ENCODE measurements at places on chromosomes 1 and 21.

DNA sequence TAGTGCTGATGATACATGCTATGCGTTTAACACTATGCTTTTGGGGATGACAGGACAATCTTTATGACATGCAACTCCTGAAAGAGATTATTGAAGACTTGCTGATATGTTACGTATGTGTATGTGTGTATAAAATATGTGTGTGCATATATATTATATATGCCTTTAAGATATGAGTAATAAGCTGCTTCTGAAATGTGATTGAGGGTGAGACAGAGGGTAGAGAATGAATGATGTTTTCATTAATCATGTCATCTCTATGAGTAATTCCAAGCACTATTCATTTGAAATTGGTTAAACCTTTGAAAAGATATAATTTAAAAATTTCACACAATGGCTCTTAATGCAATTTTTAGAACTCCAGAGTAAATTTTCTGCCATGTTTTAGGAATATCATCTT is 5.8 kb downstream of the BCL9 start:
- DNase-seq, result no peak

- DNase-seq, result no peak
Observed at GRCh38 chr1:39346872-39347271, 142.4 kb downstream of the MACF1 start.

GRCh38 chr1:76419603-76420002 is 345.1 kb downstream of the ST6GALNAC3 start:
- DNase-seq, result no peak

GRCh38 chr1:18751425-18751824 is 108.0 kb downstream of the TAS1R2 start:
- no peak for DNase-seq

DNA sequence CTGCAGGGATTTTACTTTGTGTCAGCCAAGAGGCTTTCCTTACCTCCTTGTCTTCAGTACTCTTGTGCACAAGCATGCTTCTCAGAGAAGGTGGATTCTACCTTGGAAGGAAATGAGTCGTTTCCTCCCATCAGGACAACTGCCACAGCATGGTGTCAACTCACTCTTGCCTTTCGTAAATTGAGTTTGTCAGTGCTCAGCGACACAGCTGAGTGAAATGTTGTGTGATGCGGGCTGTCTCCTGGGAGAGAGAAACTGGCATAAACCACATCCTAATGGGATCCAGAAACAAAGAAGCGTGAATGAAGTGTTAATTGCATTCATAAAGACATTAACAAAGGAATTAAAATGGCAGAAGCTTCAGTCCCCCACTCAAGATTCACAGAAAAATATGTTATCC is 51.5 kb upstream of the SLC22A15 start:
- DNase-seq, result no peak

- no peak for DNase-seq
Observed at GRCh38 chr1:46768445-46768844, 30.4 kb upstream of the CYP4B1 start.

GRCh38 chr1:70475023-70475422 is 64.0 kb downstream of the CTH start:
- no peak for DNase-seq

DNA sequence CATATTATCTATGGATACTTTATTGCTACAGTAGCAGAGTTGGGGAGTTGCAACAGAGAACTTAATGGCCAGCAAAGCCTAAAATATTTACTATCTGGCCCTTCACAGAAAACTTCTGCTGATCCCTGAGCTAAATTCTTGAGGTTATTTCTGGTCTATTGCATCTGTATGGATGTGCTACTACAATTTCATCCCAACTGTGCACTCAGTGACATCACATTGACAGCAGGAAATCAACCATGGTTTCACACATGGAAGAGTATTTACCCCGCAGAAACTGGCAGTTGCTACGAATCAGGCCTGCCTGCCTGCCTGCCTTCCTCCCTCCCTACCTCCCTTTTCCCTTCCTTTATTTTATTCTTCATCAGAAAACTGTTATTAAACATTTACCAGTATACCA is 12.1 kb downstream of the CLCA2 start:
- DNase-seq, result no peak

DNA sequence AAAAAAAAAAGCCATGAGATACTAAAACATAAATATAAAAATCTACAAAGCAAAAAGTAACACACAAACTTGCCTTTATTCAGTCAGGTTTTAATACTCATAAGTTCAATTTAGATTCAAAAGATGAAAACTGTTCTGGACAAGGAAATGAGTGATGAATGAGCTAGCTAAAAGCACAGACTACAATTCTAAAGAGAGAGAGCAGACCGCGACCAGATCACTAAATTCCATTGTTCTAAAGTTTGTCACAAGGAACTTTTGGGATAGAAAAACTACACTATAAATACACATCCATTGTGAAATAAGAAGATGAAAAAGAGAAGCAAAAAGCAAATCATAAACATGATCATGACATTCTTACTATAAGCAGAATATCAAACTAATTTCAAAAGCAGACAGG is 1.7 kb downstream of the ODF2L start:
- DNase-seq, result no peak

- no peak for DNase-seq
Observed at GRCh38 chr1:68409426-68409825, 40.3 kb downstream of the RPE65 start.

- no peak for DNase-seq
Observed at GRCh38 chr1:36203554-36204346, 20.5 kb upstream of the THRAP3 start.

- DNase-seq, result no peak
Observed at GRCh38 chr1:151612501-151613281, 841 bp downstream of the SNX27 start.

DNA sequence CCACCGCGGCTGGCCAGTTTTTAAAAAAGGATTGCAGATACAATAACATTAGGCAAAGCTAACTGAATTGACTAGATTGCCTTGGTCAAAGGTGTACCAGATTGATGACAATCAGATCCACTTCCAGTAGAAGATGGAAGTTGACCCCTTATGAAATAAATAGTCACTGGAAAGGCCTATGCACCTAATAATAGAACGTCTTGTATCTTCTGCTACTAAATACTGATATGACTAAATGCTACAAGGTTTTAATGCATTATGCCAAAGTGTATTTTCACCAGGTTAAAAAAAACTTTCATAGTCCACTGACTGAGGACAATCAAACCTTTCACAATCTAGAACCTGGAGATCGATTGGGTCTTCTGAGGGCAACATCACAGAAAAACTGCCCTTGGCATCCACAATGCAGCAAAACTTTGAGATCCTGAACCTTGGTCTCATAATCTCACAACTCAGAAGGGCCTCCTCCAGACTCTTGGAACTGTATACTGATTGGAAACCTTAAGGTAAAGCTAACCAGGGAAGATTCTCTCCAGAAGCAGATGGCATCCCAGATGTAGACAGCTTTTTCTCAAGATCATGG is 7.8 kb upstream of the RBBP5 start:
- DNase-seq, result no peak

- DNase-seq, result no peak
Observed at GRCh38 chr1:2555634-2556276, 416 bp upstream of the TNFRSF14 start.

DNA sequence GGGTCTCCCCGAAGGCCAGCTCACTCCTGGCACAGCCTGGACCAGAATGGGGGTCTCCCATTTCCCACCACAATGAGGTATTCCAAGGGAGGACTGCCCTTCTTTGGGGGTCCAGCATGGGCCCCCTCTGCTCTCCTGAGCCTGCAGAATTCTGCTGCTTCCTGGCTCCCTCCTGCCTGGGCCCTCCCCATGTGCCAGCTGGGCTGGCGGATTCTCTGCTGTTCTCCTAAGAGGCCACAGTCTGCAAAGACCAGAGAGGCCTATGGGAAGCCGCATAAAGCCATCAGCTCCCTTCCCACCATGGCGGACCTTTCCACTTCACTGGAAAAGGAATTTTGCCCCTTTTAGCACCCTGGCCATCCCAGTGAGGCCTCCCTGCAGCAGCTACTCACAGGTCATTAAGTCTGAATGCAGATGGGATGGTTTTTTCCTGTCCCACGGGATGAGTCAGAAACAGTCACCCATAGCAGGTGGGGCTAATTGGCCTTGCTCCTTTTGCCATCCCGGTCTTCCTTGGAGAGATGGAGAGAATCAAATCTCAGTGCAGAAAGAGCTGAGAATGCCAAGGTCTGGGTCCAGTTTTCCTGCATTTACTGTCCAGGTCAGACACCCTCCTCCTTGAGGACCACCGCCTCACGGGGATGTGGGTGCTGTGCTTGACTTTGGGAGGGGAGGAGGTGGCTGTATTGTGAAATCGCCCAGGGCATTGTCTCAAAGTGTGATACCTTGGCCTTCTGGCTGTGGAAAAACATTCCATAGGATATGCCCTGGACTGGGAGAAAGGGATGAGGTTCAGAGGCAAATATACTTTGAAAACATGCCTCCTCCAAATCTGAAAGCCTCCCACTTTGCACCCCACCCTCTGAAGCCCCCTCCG is 23.2 kb downstream of the MYBPH start:
- no peak for DNase-seq

Data from cortex of kidney (tissue), 1 donor.